Activated T-cell treated with anti-CD3 and anti-CD28 coated beads, Interleukin-2, amount 50 U/mL, for 24 hours (primary cell): ENCODE measurements at places on chromosomes 4 and X.
A peak's percentile ranks its signal among the peaks of the same experiment; 100 is the strongest.

DNA sequence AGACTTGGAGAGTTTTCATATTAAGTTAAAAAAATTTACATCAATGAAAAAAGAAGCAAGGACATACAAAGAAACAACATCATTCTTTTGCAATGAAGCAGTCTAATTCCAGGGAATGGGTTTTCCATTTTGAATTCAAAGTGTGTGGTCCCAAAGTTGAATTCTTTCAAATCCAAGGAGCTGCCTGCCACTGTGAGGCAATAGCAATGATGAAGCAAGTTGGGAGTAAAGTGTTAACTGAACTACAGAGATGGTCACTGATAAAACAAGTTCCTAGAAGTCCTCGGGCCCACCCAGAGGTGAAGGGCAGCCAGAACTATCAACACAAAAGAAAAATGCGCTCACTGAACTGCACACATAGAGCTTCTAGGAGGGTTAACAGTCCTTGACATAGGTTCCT, 115.9 kb downstream of the RAB28 start:
- no peak for DNase-seq

DNA sequence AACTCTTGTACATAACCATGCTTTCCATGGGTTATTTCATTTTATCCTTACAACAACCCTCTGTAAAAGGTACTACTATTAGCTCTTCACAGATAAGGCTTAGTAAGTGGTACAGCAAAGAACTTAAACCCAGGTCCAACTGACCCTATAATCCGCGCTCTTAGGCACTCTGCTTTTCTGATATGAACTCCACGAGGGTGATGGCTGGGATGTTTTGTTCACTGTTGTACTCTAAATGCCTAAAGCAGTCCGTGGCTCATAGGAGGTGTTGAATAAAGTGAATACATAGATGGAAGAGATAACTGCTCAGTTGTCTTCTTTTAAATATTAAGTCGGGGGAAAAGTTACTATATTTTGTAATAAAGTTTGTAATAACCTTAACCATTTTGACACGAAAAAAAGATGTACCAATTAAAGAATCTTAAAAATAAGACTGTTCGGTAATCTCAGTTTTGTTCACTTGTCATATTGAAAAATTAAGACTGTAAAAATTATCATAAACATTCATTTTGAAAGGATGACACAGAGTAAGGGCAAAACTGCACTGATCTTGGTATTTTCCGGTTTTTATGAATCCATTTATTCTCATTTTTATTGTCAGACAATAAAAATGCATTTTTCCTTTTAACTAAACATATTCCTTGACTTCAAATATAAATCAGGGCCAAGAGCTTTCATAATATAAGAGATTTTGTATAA, 166.5 kb downstream of the FBXW7 start:
- DNase-seq, result no peak

DNA sequence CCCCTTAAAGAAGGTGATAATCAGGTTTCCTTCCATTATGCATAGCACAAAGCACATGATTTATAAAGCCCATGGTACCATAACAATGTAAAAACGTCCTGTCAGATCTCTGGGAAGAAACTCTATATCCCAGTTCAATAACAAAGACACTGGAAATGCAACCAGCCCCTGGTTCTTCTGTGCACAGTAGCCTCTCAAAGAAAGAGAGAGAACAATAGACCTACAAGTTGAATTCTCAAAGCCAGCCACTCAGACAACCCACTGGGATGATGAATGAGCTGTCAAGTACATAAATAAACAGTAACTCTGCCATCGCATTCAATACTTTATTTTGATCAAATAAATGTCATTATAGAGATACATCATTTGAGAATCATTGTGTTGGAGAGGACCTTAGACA, 400.1 kb upstream of the CPEB2 start:
- DNase-seq, result no peak

DNA sequence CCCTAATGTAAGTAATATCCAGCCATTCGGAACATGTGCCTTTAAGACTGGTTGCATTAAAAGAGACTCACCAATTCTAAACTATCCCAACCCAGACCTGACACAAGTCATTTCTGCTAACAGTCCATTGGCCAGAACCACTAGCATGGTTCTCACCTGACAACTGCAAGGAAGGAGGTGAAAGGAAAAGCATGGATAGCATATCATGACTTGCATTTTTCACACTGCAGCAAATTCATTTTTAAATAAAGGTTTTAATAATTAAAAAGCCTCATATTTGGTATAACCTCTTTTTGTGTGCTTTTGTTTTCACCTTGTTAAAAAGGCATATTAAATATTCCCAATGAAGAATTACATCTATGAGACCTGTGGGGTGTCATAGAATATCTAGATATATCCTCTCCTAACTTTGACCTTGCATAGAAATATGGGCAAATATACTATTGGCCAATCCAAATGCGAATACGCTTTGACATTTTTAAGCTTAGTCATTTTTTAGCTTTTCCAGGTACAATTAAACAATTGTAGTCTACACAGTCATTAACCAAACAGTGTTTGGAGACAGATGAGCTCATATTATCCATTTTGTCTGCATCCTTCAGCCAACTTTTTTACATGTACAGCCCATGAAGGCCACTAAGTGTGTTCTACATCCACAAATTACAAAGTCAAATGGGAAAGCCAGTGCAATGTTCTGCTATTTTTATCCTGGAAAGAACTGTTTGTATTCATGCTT, 295.3 kb downstream of the PDGFC start:
- no peak for DNase-seq

DNA sequence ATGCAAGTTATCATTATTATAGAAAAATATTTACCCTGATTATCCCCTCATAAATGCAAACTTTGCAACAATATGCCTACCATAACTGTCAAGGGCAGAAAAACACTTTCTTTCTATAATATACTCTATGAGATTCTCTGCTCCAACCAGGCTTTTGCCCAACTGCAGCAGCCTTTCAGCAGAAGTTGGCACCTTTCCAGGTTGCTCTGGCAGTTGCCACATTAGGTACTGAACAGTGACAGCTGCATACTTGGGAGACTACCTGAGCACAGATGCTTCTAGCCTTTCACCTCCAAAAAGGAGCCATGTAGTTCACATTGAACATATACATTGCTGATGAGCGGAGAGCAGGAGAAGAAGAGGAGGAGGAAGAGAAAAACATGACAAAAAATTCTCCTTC, 69.5 kb upstream of the BRWD3 start:
- no peak for DNase-seq

- peak; percentile 83 for DNase-seq
Observed at GRCh38 chrX:134460005-134460861, at the start of gene HPRT1. Gene HPRT1, plus strand, starts transcription at chrX:134460165. Its CDS starts 147 bp downstream, at chrX:134460312.

DNA sequence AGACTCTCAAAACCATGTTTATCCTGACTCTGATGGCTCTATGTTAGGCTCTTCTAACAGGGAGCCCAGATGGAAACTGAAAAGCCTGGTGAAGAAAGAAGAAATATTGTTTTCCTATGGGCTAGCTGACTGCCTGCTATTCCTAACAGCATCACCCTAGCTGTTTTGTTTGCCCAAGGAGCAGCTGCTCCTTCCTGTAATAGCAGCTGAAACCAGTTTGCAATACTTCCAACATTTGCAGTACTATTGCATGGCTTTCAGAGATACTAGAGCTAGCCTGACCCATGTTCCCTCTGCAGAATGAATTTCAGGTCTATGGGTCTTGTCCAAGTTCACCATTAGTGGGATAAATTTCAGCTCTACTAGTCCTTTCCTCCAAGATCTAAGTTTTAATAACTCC, 495.2 kb downstream of the INPP4B start:
- no peak for DNase-seq

GRCh38 chr4:24993551-24994080, 37.1 kb downstream of the LGI2 start:
- DNase-seq, result no peak

DNA sequence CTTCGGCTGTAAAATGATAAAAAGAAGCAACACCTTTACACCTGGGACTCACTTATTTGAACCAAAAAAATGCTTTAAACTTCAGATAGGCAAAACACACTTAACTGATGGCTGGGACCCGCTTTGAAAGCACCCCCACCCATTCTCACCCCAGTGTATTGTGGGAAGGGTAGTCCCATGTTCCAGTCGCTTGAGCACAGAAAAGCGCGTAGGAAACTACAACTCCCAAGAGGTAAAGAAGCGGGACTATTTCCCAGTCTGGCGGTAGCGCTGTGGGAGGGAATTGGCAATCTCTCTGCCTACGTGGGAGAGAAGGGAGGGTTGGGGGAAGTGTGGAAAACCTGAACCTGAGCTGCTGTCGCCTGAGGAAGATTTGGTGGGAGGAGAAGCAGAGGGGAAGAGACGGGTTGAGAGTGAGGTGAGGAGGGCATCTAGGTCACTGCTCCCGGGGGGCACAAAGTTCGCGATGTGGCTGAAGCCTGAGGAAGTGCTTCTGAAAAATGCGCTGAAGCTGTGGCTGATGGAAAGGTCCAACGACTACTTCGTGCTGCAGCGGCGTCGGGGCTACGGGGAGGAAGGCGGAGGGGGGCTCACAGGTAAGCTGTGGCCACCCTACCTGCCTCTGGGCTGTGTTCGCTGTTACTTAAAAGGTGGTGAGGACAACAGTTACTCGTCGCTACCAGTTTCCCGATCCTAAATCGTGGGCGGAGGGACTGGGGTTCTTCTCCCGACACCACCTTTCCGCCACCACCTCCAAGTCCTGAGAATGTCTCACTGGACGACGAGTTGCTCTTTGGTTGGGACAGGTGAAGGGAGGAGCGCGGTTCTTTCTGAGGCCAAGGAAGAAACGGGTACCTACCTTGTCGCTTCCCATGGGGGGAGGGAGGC, at the start of gene TBC1D8B:
TBC1D8B (plus strand) TSS at position 286 of the 888 bp plus-strand sequence; CDS start at position 467, 181 bp downstream.
- peak; percentile 39 for DNase-seq

GRCh38 chr4:134089885-134090284, 111.7 kb downstream of the PABPC4L start:
- DNase-seq, result no peak

- no peak for DNase-seq
Observed at GRCh38 chr4:24650849-24651640, 66.7 kb upstream of the DHX15 start.

DNA sequence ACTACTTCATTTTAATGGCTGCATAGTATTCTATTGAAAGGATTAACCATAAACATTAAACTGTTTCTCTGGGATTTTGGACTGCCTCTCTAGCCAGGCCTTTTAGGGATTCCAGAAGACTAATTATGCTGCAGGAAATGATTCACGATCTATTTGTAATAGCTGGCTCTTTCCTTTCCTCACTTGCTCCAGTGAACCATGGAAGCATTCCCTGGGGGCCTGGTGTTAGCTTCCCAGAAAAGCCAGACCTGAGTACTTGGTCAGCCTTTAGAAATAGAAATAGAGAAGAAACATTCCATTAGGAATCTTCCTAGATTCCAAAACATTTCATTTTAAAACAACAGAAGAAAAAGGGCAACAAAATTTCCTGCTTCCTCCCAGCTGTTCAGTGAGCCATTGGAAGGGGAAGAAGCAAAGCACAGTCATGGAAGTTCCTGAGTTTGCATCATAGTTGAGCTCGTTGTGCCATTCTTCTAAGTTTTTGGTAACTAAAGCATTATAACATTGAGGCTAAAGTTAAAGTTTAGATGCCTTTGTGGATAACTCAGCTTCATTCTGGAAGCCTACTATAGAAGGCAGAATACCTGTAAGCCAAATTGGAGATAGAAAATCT, 83.5 kb downstream of the NPNT start:
- no peak for DNase-seq

DNA sequence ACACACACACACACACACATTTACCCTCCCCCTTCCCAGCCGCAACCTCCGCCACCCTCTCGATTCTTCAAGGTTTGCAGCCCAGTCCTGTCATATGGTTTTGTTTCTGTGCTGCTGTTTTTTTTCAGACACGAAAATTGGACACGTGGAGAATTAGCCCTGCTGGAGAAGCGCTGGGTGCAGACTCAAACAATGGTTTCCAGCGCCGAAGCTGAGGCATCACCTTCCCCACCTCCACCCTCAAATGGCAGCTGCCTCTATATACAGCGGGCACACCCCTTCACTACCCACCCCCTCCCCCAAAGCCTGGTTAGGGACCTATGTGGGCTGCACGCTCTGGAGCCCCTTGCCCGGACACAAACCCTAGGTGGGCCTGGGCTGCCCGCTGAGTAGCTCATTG, 87.9 kb downstream of the BCOR start:
- DNase-seq, result peak; percentile 45

DNA sequence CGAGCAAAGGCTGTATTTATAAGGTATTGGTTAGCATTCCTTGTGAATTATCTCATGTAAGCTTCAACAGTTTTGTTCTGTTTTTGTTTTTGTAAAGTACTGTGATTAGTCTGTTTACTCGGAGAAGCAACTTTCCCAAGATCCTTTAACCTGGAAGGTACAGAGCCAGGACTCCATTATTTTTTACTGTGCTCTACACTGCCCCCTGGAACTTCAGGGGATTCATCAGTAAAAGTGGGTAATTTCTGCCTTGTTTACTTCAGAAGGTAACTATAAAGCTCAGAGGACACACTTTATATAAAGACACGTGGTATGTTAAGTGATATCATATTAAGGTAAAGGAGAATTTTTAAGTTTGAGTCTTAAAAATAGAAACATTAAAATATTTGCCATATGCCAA, 124.9 kb downstream of the IQCM start:
- DNase-seq, result no peak

GRCh38 chr4:159117968-159118367, 15.1 kb downstream of the RAPGEF2 start:
- DNase-seq, result no peak

- no peak for DNase-seq
Observed at GRCh38 chrX:52983321-52984000, 25.1 kb upstream of the FAM156A start.

GRCh38 chr4:98967786-98968329, 27.7 kb upstream of the METAP1 start:
- DNase-seq, result no peak

GRCh38 chr4:32499171-32499570, 1779.0 kb downstream of the PCDH7 start:
- no peak for DNase-seq

DNA sequence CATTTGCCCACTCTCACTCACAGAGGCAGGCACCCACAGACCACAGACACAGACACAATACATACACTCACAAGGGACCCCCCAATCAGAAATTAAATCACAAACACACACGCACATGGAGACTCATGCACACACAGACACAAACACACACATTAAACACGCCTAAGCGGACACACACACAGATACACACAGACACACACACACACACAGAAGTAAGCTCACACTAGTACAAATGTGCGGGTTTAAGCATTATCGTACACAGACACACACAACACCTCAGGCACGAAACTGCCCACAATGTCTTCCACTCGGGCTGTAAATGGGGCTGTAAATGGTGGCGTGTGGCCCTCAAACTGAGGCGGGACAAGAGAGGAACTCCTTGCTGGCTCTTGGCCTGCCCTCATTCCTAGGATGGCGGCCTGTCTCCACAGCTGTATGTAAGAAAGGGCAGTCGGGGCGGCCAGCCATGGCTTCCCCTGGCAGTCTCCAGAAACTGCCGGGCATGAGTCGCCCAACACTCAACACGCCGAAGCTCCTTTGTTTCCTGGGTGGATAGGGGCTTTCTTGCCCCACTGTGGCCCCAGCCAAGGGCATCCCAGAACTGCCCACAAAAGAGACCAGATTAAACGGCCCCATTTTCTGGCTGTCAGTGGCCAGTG, 53.9 kb downstream of the NBDY start:
- no peak for DNase-seq
